Stimulated activated CD8-positive, alpha-beta memory T cell treated with anti-CD3 and anti-CD28 coated beads, Interleukin-7, amount 100 ng/mL, for 1 hour (primary cell): ENCODE measurements at places on chromosomes 1 and 21.
A peak's percentile ranks its signal among the peaks of the same experiment; 100 is the strongest.

DNA sequence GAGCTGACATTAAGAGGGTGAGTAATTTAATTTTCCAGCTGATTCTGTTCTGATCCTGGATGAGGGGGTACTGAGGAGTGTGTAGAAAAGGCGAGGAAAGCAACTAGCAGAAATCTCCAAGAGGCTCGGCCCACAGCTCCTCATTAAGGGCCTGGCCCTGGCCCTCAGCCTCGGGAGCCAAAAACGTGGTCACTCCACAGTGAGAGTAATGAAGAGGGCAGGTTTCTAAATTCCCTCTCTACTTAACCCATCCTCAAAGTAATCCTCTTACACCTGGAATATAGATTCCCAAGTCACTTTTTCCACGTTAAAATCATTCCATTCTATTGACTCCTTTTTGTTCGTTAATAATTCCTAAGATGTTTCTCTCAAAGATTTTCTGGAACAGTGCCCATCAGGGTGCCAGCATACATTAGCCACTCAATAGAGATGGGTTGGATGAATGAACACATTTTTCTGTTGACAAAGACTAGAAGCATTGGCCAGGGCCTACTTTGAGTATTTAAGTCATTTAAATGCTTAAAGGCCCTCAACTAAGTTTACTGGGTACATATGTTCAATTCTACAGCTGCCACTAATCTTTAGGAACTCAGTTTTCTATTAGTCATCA lies 1.1 kb upstream of the COL11A1 start:
- DNase-seq = no peak

GRCh38 chr1:17688217-17688810 lies 66.8 kb upstream of the ACTL8 start:
- no peak for DNase-seq

DNA sequence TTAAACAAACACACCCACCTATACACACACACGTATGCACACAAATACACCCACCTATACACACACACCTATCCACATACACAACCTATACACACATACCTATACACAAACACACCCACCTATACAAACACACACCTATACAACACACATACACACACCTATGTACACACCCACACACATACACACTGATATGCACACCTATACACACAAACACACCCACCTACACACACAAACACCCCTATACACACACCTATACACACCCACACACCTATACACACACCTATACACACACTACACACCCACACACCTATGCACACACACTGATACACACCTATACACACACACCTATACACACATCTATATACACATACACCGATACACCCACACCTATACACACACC lies 115.7 kb upstream of the VAMP3 start:
- no peak for DNase-seq

DNA sequence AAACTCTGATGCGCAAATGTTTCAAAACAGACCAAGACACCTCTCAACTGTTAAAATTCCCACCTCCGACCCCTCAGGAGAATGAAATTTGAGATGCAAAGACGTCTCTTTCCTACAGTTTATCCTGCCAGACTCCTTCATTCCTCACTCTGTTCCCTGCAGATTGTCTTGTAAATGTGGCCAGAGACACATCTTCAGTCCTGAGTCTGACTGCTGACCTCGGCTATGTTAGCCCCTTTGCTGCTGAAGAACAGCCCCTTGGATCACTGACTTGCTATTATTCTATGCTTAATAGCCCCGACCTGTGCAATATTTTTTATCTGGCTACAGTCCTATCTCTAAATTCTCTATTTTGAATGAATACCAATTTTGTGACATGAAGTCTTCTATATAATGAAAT lies 16.6 kb upstream of the ESRRG start:
- DNase-seq = no peak

DNA sequence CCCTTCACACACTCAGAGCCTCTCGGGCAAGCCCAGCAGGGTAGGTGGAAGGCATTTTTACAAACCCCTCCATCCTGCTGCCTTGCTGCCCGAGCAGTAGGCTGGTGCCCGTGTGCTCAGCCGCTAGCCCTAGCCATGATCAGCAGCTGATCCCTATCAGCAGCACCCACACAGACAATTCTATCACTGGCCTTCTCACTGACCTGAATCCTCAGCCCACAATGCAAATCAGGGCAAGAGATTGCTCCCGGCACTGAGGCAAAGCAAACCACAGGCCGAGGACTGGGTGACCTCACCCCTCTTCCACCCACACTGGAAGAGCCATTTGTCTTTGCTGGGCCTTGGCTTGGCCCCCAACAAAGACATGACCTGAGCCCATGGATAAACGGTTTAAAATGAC lies 895 bp upstream of the PDZK1 start:
- DNase-seq = no peak

DNA sequence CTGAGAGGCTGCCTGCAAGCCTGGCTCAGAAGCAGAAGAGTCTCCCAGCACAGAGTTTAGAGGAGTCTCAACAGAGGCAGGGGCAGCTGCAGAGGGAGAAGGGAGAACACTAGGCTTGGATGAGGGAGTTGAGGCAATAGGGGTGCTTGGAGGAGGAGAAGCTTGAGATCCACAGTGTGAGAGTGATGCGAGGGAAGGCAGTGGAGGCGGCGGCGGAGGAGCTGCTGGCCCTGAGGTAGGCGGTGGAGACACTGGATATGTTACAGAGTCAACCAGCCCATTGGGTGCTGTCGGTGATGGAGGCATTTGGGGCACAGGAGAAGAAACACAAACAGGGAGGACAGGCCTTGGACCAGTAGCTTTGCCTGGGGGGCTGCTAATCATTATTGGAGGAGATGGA lies 89.4 kb upstream of the LBR start:
- no peak for DNase-seq

DNA sequence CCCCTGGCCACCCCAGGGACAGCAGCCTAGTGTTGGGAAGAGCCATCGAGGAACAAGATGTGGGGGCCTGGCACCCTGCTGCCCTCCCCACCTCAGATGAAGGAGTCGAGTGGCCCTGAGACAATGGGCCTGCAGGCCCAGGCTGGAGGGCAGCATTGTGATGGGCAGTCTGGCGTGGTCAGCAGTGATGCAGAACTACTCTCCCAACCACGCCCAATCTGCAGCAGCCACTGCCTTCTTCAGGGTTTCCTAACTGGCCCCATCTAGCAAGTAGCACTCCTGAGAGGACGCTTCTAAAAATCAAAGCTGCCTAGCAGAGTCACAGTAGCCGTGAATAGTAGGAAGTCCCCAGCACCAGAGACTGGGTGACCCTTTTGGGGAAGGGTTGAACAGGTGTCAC lies 18.5 kb downstream of the CDCP2 start:
- no peak for DNase-seq

DNA sequence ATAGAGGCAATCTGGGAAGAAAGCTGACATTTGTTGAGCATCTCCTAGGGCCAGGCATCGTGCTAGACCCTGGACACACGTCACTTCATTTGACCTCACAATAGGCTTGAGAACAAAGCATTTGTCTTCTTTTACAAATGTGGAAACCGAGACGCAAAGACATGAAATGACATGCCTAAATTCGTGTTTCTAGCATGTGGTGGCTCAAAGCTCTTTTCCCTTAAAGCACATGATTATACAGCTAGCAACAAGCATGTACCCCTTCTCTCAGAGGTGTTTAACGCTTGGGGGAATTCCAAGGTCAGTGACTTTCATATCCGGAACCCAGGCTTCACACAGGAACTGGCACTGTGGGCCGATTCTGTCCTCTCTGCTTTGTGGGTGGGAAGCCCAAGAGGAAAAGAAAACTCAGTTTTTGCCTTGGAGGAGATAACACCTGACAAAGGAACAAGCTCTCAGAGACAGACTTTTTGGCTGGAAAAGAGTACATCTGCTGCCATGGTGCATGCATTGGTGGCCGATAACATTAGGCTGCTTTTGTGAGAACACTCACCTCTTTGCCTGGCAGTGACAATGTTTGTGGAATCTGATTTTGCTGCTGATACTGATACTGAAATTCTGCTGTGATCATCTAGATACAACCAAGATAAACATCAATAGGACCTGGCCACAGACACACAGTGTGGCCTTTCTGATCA lies 15.4 kb upstream of the CD2 start:
- DNase-seq = peak; percentile 25

GRCh38 chr1:76865696-76866286 lies 1.5 kb upstream of the ST6GALNAC5 start:
- no peak for DNase-seq

DNA sequence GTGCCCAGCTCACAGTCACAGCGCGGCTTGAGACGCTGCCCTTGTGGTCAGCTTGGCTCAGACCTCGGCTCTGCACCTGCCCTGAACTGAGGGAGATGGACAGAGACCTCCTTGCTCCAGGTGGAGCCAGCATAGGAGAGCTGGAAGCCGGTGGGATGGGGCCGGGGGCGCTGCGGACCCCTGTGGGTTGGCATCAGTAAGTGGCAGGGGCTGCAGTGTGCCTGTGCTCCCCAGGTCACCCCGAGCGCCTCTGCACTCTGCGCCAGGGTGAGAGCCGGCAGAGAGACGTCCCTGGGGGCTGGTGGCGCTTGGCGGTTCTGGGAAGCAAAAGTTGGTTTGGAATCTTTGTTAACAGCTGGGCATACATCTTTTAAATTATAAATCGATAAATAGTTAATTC lies 105.6 kb upstream of the TTC34 start:
- no peak for DNase-seq

GRCh38 chr1:63152572-63152971 lies 169.8 kb upstream of the FOXD3 start:
- no peak for DNase-seq

DNA sequence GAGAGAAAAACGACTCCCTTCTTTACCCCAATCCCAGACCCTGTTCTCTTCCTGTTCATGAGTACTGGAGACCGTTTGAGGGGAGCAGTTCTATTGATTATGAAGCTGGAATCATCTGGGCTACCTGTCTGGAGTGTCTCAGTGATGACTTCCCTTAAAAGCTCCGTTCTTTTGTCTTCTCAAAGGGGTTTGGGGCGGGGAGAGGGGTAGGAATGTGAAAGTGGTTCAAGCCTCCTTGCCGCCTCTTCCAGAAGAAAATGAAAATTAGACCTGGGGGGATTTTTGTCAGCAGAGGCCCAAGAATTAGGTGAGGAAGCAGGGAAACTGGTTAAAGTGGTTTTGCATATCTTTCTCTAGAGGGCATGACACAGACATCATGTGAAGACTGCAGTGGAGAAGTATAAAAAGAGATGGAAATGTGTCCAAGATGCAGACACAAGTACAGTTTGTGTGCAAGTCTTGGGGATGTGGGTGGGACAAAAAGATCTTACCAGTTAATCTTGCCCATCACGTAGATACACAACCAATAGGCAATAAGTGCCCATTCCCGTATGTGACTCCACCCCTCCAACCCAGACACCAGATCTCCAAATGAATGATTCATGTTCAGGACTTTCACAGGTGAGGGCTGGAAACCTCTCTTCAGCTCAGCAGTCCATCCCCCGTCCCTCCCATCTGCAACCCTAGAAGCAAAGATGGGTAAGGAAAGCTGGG lies 470 bp upstream of the MTMR11 start:
- no peak for DNase-seq

GRCh38 chr1:62356257-62356835 lies 37.1 kb upstream of the KANK4 start:
- DNase-seq = no peak

- no peak for DNase-seq
These were observed 792.9 kb upstream of the ADAMTS5 start for GRCh38 chr21:27759820-27760219.

GRCh38 chr1:106063510-106063909 lies 993.0 kb upstream of the PRMT6 start:
- DNase-seq = no peak

GRCh38 chr1:182650678-182651338 lies 33.6 kb downstream of the RGS8 start:
- no peak for DNase-seq

DNA sequence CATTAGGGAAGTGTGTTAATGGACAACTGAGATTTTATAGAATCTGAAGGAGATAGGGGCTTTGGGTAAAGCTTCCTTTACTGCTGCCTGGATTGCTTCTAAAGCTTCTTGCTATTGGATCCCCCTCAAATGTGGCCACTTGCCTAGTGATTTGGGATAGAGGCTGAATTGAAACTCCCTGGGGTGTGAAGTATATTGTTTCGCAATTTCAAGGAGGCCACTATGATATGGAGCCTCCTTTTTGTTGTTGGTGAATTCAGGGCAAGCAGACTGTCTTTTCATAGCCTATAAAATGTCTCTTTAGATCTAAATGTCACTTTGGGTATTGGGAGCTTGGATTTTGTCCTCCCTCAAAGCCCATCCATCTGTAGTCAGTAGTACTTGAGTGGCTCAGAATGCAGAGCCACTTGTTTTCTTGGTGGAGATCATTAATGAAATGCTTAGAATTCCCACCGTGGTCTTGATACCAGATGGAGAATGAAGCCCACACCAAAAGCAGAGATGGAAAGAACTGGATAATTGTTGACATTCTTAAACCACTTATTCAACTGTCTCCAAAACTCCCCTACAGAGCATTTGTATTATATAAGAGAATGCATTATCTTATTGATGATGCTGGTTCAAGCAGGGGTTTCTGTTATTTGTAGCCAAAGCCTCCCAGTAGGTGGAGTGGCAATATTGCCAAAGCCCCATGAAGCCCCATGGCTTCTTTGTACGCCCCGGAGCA lies 144.3 kb upstream of the KCNE2 start:
- no peak for DNase-seq

- DNase-seq = no peak
These were observed 246.3 kb downstream of the HHIPL2 start for GRCh38 chr1:222301652-222302051.

DNA sequence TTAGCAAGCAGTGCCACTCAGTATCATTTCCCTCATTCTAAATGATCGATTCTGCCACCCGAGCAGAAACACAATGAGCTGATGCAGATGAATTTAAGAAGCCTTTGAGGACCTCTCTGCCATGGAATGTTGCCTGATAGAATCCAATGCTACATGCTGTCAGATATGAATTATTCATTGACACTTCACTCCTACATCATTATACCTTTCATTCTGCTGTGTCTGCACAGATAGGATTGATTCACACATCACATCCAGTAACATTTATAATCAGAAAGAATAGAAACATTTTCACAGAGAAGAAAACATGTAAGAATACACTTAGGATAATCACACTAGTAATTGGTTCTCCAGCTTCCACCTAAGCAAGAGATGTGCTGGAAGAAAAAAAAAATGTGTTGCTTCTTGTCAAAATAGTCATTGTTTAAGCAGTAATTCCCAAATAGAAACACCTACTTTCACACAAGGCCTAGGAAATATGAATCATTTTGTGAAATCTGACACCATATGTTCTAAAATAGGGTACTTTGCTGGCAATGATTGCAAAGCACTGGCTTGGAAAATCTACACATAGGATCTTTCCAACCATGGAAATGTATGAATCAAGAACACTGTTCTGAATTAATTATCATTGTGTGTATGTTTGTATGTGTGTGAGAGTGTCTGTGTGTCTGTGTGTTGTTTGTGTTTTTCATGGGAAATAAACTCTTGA lies 110.1 kb downstream of the GRIK1 start:
- no peak for DNase-seq

DNA sequence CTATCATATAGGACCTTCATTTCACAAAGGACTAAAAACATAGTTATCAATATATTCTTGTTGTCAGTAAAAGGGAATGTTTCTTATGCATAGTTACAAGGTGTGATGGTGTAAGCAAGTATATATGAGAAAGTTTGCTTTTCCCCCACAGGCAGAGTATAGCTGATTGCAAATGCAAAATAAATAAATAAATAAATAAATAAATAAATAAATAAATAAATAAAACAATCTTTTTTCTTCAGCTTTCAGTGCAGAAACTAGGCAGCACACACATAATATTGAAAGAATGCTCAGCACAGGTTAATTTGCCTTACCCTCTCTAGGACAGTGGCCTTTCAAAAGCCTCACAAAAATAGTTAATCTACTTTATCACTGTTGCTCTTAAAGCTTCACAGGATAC lies 138.8 kb downstream of the BRINP3 start:
- DNase-seq = no peak

- DNase-seq = no peak
These were observed 82.2 kb downstream of the NIBAN1 start for GRCh38 chr1:184892116-184892515.
